Right cardiac atrium (tissue), 5 donors: ENCODE measurements at places on chromosomes 6 and 20. TPM values are rescaled to one million over a fixed set of nuclear protein-coding genes. Genes with fewer than 3 reads are reported as not detected.

The TMEM242 gene
- total RNA-seq = 11.5 TPM

The CALHM5 gene
- 2.0 TPM for total RNA-seq

The CFAP61 gene
- 0.75 TPM for total RNA-seq

The ESF1 gene
- total RNA-seq = 14.3 TPM

DNA sequence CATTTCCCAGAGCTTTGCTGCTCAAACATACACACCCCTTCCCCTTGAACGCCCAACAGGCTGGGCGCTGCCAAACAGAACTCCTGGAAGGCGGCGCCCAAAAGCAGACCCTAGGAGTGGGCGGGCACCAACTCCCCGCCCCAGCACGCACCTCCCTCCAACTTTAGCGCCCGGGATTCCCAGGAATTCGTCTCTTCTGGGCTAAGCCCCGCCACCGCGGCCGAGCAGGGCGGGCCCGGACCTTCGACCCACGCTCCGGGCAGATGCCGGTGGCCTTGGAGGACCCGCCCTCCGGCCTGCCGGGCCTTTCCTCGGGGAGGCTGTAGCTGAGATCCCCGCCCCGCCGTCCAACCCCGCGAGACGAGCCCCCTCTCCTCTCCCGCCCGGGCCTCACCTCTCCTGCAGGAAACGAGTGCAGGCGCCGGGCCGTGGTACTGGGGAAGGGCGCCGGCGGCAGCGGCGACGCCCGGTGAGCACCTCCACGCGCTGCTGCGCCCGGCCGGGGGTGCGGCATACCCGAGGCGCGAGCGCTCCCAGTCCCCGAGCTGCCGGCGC, 659 bp downstream of the MCUR1 start:
- DNase-seq = peak; percentile 89

- no peak for DNase-seq
Measured at GRCh38 chr6:5190507-5190906, 70.2 kb downstream of the LYRM4 start.

GRCh38 chr6:64732888-64733287, 974.1 kb downstream of the EYS start:
- DNase-seq = no peak

- DNase-seq = no peak
Measured at GRCh38 chr6:152099446-152100182, 292.1 kb downstream of the ESR1 start.

DNA sequence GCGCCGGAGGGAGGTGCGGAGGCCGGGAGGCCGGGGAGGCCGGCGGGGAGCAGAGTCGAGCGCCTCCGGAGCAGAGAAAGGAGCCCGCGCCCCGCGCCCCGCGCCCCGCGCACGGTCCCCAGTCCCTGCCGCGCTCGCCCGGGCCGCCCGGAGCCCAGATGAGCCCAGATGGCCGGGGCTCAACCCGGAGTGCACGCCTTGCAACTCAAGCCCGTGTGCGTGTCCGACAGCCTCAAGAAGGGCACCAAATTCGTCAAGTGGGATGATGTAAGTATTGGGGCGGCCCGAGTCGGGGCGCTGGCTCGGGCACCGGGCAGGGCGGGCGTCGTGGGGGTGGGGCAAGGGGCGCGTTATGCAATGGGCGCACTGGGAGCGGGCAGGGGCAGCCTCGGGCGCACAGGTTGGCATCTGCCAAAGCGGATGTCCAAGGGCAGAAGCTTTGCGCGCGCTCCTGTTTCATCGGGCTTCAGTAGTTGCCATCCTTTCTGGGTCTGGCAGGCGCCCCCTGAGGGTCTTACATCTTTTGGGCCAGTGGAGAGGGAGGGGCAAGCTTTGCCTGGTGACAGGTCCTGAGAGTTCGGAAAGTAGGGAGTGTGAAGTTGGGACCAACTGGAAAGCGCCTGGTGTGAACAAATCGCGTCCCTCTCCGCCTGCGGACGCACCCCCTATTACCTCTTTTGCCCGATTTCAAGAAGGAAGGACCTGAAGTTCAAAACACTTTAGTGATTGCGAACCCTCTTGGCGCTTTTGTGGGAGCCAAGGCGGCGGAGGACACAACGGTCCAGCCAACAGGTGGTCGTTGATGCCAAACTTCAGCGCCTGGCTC, 631 bp downstream of the PLCB1 start:
- peak; percentile 82 for DNase-seq

GRCh38 chr6:10617008-10617696, 77.3 kb downstream of the C6orf52 start:
- DNase-seq = no peak

DNA sequence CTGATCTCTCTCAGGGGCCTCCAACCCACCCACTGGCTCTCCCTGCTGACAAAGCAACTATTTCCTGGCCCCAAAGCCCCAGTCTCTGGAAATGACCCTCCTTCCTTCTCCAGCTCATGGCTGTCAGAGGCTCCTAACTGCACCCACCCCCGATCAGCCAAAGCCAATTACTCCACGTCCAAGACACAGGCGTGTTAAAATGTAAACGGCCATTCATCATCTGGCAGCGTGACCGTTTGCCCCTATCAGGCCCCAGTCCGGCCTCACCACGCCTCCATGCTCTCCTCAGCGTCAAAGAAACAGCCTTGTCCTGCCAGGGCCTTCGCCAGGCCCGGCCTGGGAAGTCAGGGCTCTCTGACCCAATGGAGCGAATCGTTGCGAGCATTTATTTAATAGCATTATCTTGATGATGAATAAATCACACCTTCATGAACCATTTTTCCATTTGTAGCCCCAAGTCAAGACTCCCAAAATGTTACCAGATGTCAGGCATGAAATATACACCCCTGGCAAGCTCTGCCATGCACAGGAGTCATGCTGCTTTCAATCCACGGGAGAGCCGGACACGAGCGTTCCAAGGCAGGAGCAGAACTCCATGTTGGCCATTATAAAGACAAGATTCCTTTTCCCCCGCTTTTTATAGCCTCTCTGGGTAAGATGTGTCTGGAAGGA, 17.7 kb downstream of the RIPOR3 start:
- no peak for DNase-seq

GRCh38 chr6:56537223-56537770, 105.4 kb downstream of the DST start:
- no peak for DNase-seq

- DNase-seq = no peak
Measured at GRCh38 chr6:89655122-89655521, 16.6 kb upstream of the LYRM2 start.

DNA sequence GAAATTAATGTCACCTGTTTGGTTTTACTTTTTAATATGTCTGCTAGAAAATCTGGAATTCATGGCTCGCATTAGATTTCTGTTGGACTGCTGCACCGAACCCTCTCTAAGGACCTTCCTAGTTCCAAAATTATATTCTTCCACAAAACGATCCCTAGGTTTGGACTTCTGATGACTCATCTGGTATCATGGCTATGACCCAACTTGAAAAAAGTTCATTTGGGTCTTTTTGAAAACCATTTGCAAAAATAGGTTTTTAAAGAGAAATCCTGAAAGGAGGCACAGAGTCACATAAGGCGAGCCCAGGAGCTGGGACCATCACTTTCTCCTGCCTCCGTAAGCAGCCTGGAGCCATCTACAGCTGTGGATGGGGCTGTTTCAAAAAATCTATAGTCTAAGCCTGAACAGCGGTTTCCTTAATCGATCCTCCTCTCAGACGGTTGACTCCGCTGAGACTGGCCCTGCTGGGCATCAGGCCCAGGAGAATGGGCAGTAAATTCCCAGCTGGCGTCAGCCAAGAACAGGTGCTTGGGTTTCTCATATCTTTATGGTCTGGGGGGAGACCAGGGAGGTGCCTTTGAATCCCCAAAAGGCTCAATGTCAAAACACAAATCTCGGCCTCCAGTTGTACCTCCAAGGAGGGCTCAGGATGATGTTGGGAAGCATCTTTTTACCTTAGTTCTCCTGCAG, 44.6 kb downstream of the SLC24A3 start:
- DNase-seq = no peak
